ENCODE measurements at places on chromosomes 4 and X. TPM values are rescaled to one million over a fixed set of nuclear protein-coding genes. Genes with fewer than 3 reads are reported as not detected.

DNA sequence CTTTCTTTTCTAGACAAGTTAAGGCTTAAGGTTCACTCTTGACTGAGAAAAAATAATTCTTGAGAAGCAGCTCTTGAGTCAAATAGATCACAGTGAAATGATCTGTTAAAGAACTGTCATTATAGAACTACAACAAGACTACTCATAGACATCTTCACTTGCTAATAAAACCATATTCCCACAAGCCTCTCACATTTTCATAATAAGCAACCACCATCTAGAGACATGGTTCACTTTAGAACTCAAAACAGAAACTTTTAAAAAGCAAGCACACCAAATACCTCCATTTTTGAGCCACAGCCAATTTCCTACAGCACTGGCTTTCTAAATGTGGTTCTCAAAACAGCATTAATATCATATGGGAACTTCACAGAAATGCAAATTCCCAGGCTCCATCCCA is 309.5 kb downstream of the TMA16 start:
- DNase-seq: no peak

DNA sequence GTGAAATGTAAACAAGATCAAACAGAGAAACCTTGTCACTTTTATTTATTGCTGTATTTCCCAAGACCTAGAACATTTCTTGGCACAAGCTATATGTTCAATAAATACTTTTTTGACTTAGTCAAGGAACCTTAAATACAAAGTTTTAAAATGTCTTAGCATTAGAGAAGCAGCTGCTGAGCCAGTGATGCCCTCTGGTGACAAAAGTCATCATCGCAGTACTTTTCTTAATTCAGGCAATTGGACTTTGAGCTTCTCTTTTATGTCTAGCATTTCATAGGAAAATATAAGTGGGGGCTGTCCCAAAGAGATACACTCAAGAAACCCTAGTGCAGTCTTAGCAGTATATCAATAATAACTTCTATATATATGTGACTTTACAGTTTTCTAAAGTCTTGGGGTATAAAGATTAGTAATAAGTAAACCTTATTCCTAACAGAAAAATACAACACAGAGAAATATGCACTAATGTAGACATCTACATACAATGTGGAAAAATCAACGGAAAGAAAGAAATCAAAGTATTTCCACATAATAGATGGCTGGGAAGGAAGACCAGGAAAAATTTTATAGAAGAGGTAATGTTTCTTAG is 118.4 kb downstream of the DTHD1 start:
- no peak for DNase-seq

- no peak for DNase-seq
Measured at GRCh38 chr4:159398236-159398638, 295.4 kb downstream of the RAPGEF2 start.

- no peak for DNase-seq
Measured at GRCh38 chr4:37780444-37781130, 45.9 kb upstream of the PGM2 start.

- DNase-seq: no peak
Measured at GRCh38 chr4:73131281-73131680, 61.8 kb upstream of the COX18 start.

- no peak for DNase-seq
Measured at GRCh38 chrX:33434256-33435092, 223.1 kb upstream of the DMD start.

GRCh38 chrX:112696481-112696880 is 16.7 kb upstream of the LHFPL1 start:
- no peak for DNase-seq

- DNase-seq: no peak
Measured at GRCh38 chr4:186104890-186105646, 564 bp downstream of the FAM149A start.

DNA sequence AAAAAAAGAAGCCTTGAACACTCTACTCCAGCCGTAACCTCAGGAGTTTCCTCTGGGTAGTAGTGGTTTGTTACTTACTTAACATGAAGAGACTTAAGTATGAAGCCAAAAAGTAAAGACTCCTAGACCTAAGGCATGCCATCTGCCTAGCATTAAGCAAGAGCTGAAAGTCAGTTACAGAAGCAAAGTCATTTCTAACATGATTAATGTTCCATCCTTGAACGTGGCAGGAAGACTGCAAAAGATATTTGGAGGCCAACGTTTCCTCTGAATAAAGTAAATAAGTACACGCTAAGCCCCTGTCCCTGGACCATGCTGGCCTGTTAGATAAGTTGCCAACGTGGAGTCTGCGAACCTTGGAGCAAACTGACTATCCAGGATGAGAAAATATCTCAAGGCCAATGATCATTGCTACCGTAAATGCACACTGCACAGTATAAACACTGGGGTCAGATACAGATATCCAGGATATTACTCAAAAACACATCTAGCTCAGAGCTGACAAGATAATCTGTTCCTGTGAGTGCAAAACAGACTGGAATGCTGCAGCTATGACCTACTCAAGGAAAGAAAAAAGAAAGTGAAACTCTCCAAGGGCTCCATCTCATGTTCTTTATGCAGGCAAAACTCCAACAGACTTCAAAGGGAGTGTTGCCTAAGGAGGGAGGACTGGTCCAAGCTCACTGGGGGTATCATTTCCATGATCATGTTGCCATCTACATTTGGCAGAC is 255.8 kb downstream of the COL25A1 start:
- no peak for DNase-seq

GRCh38 chr4:22338796-22339195 is 177.1 kb downstream of the ADGRA3 start:
- no peak for DNase-seq

- DNase-seq: no peak
Measured at GRCh38 chr4:181662383-181662782, 580.8 kb upstream of the TENM3 start.

Gene SYNPO2
- 109 TPM for total RNA-seq

Gene PAGE4
- total RNA-seq: not detected

Gene HSD17B13
- 23.8 TPM for total RNA-seq

Gene SPATA4
- not detected for total RNA-seq

All from vagina (tissue), 2 donors.